ENCODE measurements at places on chromosomes 16 and 17.

- DNase-seq: peak; percentile 63
Observed at GRCh38 chr16:57503366-57503765, 17.1 kb upstream of the DOK4 start.

DNA sequence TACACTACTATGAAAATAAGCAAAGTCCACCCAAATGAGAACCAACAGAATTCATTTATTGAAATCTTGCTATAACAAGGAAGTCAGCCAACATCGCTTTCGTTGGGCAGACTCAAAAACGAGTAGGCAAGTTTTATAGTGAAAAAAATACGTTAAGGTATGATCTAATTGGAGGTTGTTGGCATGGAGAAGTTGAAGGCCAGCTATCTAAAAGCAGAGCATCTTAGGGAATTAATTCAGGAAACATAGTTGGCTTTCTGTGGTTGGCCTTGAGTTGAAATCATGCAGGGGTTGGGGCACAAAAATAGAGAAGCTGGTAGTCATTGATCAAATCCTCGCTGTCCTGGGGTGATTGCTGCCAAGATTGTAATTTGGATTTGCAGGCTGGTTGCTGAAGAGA is 118.3 kb downstream of the PPM1E start:
- no peak for DNase-seq

DNA sequence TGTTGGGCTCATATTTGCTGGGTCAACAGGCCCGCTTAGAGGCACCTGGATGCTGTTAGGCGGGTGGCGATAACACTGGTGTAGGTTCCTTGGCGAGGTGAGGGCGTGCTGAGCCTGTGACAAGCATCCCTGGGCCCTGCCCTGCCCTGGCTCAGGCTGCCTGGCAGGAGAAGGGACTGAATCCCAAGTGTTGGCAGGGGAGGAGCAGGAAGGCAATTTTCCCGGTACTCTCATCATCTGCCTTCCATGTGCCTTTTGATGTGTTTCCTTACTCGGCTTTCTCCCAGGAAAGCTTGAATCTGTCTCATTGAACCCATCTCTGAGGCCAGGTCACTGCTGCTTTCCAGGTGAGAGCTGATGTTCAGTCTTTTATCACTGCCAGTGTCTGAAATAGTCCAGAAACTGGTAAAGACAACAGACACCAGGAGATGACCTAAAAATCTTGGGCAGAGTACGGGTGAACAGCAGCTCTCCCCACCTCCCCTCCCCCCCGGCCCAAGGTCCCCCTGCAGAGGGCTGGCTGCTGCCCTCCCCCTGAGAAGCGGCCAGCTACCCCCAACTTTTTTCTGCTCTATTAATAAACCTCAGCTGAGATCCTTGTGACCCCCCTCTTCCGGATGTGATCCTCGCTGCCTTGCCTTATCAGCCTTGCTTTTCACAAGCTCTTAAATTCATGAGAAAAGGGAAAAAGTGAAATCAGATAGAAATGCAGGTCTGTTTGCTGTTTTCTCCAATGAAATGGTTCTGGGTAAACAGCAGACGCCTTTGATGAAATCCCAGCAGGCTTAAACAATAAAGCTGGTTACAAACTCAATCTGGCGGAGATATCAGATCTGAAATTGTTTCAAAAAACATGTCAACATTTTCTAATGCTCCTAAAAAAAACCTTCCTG is 29.0 kb downstream of the RTN4RL1 start:
- DNase-seq: no peak

- DNase-seq: no peak
Observed at GRCh38 chr17:8122422-8122923, 1.4 kb downstream of the HES7 start.

DNA sequence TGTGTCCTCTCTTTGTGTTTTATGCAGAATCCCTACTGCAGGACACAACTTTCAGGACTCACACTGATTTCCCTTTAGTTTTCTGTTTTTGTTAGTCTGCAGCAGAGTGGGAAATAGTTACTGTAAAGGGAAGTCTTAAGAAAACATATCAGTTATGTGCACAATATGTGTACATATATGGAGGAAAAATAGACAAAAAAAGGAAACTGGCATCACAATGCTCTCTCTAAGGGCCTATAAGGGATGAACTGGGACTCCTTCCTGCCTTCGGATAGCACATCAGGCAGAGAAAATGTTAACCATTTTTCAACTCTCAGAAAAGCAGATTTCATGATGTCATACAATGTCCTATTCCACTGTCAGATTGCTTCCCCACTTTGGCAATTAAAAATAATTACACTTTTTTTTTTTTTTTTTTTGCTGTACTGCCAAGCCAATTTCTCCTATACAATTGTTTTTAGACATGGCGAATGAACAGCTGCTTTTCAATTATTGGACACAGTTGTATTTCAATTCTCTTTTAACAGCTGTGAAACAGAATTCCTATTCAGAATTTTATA is 112.5 kb upstream of the KCNJ16 start:
- no peak for DNase-seq

DNA sequence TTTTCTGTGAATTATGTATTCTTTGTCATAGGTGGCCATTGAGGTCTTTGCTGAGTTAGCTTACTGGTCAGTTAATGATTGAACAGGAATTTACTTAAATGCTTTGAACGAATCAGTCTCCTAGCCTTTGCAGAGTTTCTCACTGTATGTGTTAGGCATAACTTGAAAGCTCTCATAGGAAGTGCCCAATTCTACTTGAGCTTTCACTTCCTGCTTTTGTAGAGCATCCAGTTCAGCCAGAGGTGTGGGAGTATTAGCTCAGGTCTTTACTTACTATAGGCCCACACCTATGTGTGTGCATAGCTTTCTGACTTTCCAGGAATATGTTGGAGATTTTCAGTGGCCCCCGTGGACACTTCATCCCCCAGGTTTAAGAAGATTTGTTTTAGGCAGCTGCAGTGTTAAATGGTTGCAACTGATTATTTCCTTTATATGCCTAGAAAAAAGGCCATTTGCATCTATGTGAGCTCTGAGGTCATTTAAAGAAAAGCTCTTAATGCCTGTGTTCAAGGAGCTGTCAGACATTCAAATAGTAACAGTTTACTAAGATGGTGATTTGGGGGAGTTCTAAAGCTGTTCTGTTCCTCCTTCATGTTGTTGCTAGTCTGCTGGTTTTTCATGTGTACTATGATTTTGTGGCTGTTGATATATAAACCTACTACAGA is 62.3 kb downstream of the PHKB start:
- DNase-seq: no peak

GRCh38 chr16:11618107-11618717 is 31.5 kb upstream of the LITAF start:
- no peak for DNase-seq

Data from DMS79 (cell line).